ENCODE measurements at places on chromosomes 12 and 14.

DNA sequence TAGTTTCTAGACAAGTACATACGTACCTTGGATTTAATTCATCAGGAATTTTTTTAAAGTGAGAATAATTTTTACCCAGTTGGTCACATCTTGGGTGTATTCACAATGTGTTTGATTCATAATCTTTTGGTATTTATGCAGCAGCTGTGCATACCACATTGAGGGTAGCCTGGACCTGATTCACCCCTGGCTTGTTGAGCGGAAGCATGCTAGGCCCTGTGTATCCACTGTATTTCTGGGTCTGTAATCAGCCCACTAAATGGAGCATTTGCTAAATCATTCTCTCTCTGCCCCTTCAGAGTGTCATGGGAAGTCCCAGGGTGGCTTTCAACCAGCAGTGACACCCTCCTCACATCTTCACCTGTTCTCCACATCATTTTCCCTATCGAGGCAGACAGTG, 203.8 kb upstream of the RGS6 start:
- no peak for DNase-seq

DNA sequence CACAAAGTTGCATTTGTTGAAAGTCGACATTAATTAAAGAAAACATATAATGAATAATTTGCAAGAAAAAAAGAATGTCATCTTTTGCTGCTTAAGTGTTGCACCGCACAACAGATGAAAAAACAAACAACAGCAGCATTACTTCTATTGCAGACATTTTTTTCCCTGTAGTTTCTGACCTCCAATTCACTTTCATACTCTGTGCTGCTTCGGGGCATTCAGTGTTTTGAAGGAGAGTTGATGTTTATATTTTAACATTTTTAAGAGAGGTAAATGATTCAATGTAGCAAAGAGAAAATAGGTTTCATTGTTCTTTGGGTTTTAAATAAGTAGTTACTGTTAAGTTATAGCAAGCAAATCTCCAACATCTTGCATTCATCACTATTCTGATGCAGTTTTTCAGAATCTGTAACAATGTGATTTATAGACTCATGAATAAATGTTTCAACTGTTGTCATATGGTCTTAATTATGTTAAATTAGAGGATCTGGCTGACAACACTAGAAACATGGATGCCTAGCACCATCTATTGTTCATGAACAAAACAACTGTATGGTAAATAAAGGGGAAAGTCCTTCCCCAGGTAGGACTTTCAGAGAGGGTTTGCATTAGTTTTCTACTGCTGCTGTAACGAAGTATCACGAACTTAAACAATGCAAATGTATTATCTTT, 168.1 kb downstream of the BCAT1 start:
- no peak for DNase-seq

- no peak for DNase-seq
Observed at GRCh38 chr12:52428121-52428520, 6.0 kb downstream of the KRT75 start.

GRCh38 chr14:100067971-100068959, 3.0 kb downstream of the EVL start:
- no peak for DNase-seq

- DNase-seq: no peak
Observed at GRCh38 chr12:21429994-21430393, 7.5 kb upstream of the PYROXD1 start.

DNA sequence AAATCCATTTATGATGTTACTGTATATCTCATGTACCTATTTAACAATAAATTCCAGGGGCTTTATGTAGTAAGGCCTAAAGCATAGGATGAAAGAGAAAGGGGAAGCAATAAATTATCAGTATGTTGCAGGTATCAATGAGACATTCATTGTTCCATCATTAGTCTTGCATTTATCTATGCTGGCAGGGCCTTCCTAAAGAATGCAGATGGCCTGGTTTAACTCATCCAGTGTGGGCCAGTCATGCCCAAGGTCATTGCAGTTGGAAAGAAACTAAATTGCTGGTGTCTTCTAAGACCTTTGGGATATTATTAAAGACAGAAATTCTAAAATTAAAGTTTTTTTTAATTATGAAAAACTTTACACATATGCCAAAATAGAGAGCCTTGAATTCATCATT, 98.3 kb downstream of the AVPR1A start:
- DNase-seq: no peak

GRCh38 chr12:912466-913235, 36.8 kb downstream of the RAD52 start:
- DNase-seq: no peak

DNA sequence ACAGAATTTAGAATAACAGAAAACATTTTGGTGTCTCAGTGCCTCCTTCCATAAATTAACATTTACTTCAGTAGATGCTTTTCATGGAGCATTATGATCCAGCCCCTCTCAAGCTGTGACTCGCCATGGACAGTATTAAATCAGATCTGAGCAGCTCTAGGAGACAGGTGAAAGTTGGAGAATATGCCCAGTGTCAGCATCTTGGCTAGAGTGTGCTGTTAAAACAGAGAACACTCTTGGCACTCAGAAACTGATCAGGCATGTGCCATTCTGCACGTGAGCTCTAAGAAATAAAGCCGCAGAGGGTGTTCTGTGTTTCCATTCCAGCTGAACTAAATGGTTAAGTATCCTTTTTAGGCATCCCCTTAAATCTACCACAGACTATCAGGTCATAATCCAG, 68.0 kb downstream of the DIP2B start:
- DNase-seq: no peak

GRCh38 chr12:20415641-20416040, 47.3 kb downstream of the PDE3A start:
- DNase-seq: no peak

- peak; percentile 98 for DNase-seq
Observed at GRCh38 chr12:93127582-93128331, 198.7 kb upstream of the EEA1 start.

DNA sequence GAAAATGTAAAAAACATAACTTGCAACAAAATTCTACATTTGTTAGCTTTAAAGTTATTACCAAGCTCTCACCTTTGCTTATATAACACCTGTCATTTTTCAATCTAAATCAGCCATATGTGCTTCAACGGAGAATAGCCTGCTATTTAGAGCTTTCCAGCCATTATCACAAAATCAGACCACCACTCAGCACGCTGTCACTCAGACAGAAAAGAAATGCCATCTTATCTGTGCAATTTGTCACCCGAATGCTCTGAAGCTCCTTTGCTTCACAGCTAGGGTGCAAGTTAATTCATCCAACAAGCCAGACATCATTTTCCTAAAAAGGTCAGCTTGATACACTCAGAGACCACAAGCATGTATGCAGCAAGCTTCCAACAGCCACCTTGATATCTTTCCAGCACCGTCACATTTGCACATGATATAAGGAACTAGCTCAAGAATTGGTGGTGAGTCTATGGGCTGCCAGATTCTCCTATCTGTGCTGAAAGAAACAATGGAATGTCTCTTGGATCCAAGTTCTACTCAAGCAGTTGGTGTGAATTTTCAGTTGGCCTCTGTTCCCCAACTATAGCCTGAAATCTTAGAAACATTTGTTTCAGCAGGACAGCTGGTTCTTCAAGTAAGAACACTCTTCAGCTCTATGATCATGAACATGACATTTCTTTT, 20.0 kb upstream of the IFNG-AS1 start:
- DNase-seq: no peak

DNA sequence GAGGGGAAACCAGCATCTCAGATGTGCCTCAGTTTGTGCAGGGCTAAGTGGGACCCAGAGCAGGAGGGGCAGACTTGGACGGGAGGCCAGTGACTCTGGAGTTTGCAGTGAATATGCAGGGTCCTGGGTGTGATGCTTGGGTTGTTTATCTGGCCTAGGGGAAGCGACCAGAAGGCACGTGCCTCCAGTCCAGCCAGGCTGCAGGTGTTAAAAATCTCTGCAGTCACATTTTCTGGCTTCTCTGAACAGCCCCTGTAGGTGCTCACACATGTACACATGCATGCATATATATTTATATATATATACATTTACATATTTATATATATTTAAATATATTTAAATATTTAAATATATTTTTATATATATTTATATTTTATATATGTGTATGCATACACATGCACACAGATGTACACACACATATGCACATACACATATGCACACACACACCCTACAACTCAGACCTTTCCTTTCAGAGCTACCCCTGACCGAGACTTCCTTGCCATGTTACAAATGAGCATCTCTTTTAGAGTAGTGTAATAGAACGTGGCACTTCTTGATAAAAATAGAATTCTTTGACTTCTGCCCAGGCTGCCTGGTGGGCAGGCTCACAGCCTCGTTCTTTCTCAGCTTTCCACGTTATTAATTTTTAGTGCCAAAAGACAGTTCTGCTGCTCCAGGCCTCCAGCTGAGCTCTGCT, 26.8 kb upstream of the TCL1B start:
- no peak for DNase-seq

- no peak for DNase-seq
Observed at GRCh38 chr12:121170611-121171260, 38.1 kb downstream of the P2RX7 start.

GRCh38 chr12:4037747-4038312, 164.6 kb upstream of the PARP11 start:
- peak; percentile 44 for DNase-seq

DNA sequence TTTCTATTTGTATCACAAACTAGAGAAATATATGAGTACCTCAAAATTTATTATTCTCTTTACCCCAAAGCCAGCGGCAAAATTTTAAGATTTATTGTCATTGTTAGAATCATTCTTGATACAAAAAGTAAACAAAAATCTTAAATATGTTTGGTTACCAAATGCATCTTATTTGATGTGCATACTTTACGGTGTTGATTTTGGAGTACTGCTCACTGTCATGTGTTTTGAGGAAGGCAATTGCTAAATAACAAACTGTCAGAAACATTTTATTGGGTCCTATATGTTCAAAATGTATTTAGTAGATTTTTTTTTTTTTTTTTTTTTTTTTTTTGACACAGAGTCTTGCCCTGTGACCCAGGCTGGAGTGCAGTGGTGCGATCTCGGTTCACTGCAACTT, 124.9 kb downstream of the PTPRR start:
- no peak for DNase-seq

- no peak for DNase-seq
Observed at GRCh38 chr12:39919790-39920189, 186.1 kb downstream of the SLC2A13 start.

DNA sequence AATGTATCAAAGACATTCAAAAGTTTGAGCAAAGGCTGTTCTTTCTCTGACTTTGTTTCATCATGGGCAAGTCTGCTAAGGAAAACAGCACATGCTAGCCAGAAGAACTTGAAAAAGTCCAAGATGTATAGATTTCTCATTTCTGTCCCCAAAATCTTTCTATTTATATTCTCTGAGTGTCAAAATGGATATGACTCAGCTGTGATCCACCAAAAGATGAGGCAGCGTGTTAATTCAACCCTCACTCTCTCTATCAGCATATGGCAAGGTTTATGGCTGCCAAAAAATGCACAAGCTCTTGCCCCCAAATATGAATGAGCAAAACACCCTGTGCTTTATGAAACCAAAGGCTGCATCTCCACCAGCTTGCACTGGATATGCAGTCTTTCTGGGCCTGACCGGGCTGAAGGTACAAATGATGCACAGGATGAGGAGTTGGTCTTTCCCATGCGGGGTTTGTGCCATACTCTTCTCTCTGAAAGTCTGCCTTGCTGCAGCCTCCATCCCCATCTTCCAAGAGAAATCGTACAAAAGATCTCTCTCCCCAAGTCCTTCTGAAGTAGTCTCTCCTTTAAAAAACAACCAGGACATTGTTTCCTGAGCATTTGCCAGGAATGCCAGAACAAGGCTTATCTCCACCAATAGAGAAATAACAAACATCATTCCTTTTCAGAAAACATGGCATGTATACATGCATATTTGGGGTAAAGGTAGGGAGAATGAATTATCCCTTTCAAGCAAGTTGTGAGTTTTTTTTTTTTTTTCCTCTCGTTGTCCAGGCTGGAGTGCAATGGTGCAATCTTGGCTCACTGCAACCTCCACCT, 203.4 kb downstream of the TMX1 start:
- DNase-seq: no peak

DNA sequence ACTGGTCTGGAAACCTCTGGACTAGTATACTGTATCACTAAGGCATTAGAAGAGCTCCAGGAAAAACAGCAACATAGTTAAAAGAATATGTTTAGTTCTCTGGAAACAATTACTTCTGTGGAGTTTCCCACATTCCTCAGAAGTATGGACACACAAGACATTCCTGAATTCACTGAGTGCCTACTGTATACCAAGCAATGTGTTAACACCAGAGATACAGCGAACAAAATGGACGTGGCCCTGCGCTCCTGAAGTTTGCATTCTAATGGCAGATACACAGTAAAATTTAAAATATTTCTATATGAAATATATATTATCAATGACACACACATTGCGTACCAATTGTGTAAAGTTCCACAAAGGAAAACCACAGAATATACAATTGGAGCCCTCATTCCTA, 1.1 kb downstream of the ANGEL1 start:
- DNase-seq: no peak

- no peak for DNase-seq
Observed at GRCh38 chr12:101761350-101761749, 22.1 kb upstream of the SYCP3 start.

Measured in HepG2 (cell line).